LHCN-M2 (cell line): ENCODE measurements at places on chromosomes 6 and 20. TPM values are rescaled to one million over a fixed set of nuclear protein-coding genes. Genes with fewer than 3 reads are reported as not detected.

Gene BMP6
- total RNA-seq: 0.06 TPM in 2 replicates

DNA sequence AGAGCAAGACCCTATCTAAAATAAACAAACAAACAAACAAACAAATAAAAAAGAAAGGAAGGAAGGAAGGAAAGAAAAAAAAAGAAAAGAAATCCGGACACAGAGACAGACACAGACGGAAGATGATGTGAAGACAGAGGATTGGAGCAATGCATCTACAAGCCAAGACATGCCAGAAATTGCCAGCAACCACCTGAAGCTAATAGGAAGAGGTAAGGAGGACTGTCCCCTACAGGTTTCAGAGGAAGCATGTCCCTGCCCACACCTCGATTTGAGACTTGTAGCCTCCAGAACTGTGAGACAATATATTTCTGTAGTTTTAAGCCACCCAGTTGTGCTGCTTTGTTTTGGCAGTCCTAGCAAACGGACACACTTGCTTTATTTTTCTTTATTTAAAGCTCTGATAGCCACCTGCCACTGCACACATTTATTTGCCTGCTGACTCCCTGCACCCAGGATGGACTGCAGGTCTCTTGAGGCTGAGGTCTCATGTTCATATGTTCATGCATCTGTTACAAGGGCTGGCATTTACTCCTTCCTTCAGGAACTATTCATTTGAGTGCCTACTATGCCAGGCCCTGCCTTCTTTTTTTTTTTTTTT, 20.7 kb upstream of the ZMYND8 start:
- DNase-seq: no peak

Gene SSTR4
- total RNA-seq: not detected in 2 replicates

GRCh38 chr6:145903356-145904102, 60.6 kb downstream of the SHPRH start:
- DNase-seq: no peak

Gene DDR1
- total RNA-seq: 43.1 and 47.0 TPM in 2 replicates

DNA sequence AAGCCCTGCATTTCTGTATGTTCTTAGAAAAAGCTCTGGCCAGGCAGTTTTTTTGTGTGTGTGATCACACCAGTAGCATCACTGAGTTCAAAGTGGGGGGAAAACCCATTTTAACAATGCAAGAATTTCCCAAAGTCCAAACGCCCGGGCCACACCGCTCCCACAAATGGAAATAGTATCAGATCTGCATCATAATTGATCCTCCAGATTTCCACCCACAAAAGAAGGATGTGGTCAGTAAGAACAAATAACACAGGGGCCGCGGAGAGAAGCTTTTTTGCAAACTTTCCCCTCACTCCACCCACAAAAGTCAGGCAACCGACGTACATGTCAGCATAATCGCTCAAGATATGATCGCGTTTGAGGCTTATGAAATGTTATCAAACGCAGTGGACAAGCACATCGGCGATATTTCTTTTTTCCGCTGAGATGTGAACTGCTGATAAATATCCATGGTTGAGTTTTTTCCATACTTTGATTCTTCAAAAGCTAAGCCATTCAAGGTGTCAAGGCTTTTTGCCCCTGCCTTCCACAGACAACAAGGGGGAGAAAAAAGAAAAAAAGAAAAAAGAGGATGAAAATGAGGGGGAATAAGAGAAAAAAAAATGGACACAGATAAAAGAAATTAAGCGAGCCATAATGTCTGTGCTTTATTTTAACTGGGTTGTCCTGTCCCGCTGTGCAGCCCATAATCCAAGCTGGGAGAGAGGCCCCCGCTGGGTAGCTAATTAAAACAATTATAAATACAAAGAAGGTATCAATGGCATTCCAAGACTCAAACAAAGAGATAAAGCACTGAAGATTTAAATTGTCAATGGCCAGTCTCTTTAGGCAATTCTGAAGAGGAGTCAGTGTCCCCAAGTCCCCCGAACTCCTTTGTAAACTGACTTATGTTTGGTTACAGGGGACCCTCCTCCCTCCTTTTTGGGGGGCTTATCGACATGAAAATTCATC, 143.5 kb downstream of the ZFP64 start:
- DNase-seq: peak; percentile 28

Gene NCOA5
- total RNA-seq: 21.7 and 30.0 TPM in 2 replicates

Gene AK9
- total RNA-seq: 1.2 and 1.9 TPM in 2 replicates

DNA sequence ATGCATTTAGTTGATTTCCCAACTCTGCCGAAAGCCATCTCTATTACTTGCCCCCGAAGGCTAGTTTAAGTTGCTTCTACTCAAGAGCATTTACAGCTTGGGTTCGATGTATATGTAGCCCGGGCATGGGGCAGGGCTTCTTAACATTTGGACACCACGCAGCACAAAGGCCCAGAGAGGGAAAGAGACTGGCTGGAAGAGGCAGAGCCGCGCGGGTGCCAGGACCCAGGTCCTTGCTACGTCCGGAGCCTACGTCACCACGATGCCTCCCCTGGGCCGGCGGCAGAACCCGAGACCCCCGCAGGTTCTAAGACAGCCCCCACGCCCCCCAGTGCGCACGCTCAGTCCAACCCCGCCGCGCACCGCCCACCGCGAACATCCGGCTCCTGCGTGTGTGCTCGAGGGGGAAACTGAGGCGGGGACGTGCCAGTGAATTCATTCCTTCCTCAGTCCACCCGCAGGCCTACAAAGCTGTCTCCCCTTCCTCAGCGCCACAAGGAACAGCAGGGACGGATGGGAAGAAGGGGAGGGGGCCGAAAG, 367 bp upstream of the PCIF1 start:
- DNase-seq: peak; percentile 43

DNA sequence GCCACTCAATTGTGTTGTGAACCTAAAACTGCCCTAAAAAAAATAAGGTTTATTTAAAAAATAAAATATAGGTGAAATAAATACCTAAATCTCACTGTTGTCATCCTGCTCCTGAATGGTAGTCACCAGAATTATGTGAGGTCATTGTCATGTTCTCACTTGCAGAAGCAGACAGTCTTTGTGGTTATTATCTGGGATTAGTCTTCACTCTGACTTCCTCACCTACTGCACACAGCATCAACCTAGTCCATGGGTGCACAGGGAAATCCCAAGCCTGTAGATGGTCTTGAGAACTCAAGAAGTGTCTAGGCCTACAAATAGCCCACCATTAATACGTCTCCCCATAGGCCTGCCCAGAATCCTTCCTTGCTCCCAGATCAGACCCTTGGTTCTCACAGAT, 97.0 kb downstream of the FOXF2 start:
- no peak for DNase-seq

- peak; percentile 28 for DNase-seq
Observed at GRCh38 chr6:43465948-43466347, 10.6 kb upstream of the DLK2 start.

GRCh38 chr6:110476046-110476849, at the start of gene SLC22A16:
TSS of gene SLC22A16 (minus strand) at chr6:110476613. CDS start at chr6:110476574, 39 bp downstream.
- DNase-seq: no peak

Gene MTFR2
- total RNA-seq: 7.6 and 8.7 TPM in 2 replicates

DNA sequence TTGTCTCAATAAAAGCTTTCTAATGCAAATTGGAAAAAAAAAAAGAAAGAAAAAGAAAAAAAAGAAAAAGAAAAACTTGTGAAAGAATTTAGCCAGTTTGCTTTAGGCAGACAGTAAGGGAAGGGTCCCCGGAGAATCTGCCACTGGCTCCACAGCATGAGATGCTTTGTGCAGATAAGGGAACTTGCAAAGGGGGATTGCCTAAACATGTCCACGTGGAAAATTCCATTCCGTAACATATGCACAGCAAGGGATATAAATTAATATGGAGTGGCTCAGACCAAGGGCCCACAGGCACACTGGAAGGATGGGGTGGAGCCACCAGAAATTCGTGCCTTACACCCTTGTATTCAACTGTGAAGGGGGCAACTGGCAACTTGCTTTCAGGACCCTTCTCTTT, 45.4 kb downstream of the MKKS start:
- no peak for DNase-seq

- no peak for DNase-seq
Observed at GRCh38 chr20:42531508-42531961, 658.2 kb downstream of the PTPRT start.

DNA sequence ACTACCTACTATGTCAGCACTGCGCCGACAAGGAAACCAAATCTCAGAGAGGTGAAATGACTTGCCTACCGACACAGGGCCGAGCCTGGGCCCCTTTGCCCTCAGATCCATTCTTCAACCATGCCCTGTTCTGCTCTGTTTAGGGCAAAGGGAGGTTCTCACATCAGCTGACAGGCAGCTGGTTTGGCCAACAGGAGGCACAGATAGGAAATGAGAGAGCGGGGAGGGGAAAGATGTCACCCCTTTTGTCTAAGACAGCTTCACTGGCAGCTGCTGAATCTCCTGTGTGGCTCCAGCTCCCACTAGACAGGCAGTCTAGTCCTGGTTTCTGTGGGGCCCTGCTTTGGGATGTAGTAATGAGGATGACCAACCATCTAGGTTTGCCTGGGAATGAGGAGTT, 158.7 kb downstream of the TMEM200A start:
- DNase-seq: no peak

DNA sequence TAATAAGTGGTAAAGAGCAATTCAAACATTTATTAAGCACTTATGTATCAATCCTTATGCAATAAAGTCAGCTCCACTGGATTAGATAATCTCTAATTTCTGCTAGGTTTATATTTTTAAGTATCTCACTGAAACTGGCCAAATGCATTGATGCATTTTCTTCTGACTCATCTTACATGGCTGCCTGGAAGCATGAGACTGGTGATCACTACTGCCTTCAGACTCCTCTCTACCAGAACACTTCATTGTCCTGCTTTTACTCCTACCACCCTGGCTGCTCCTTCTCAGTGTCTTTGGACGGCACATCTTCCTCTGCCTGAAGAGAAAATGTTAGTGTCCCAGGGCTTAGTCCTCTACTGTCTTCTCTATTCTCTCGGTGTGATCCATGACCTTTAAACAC, 7.4 kb downstream of the CEP85L start:
- DNase-seq: no peak

Gene NKAPL
- not detected in 2 replicates for total RNA-seq

Gene FAM50B
- total RNA-seq: 8.5 and 13.6 TPM in 2 replicates

DNA sequence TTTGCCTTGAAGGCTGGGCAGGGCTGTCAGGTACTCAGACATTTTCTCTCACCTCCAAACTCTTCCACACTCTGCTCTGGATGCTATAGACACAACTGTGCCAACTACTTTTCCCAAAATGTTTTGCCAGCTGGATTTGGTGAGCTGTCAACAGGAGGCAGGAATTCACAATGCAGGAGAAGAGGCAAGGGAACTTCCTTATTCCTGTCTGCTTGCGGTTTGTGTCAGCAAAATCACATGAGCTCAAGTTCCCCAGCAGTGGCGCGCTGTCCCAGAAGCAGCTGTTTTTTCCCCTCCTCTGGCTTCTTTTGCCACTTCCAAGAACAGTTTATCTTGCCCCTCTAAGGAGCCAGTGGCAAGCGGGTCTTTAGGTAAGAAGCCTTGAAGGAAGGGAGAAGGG, 608.2 kb downstream of the PRKN start:
- DNase-seq: peak; percentile 90

Gene COL9A1
- not detected in 2 replicates for total RNA-seq

DNA sequence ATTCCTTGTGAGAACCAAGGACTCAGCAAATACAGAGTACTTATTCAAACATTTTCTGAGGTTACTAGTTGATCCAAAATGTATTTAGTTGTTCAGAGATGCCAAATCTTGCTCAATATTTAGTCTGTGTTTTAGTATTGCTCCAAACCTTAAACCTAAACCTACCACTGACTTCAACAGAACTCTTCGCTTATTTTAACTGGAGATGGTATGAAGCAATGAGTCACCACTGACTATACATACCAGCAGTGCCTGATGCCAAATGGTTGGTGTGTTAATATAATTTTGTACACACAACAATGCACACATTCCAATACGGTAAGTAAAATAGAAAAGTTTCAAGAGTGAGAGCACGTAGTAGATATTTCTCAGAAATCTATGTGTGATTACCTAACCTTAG, 1.9 kb upstream of the SPTLC3 start:
- DNase-seq: no peak

- DNase-seq: no peak
Observed at GRCh38 chr6:79646006-79646405, 14.9 kb downstream of the SH3BGRL2 start.

Gene SEL1L2
- not detected in 2 replicates for total RNA-seq

DNA sequence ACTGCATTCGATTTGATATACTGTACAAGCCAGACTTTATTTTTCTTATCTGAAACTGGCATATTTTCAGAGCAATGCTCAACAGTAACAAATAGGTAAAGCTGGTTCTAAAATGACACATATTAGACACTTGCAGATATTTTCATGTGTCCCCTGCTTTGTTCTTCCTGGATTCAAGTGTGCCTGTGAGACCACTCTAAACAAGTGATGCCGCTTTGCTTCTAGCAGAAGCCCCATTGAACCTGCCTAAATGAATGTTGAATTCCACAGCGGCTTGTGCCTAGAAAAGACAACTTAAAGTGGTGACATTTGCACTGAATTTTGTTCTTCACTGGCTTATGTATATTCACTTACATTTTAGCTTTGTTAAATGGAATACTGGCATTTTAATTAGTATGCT, 115.7 kb downstream of the AKAP7 start:
- no peak for DNase-seq

- no peak for DNase-seq
Observed at GRCh38 chr6:153140299-153140698, 9.2 kb upstream of the RGS17 start.

Gene CDS2
- 17.5 and 19.7 TPM in 2 replicates for total RNA-seq

- DNase-seq: no peak
Observed at GRCh38 chr6:10838794-10839333, 525 bp upstream of the MAK start.

DNA sequence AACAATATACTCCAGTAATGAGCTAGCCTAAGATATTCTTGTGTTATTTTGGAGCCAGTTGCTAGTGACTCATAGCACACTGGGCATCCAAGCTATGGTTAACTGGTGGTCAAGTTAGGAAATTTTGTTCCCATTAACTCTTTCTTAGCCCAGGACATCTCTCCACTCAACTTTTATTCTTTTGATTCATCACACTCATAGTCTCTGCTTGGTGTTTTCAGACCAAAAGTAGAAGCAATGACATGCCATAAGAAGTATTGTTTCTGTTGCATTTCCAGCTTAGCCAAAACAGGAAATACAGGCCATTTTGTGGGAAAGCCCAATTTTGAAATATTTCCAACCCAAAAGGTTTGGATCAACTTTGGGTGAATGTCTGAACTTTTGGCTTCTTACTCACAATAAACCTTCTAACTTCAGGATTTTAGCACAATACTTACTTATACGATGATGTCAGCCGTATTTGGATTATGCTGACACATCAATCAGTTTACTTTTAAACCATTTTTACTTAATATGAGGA, 31.6 kb upstream of the CCN2 start:
- DNase-seq: peak; percentile 89

Gene SLA2
- total RNA-seq: 0.19 TPM in 1 of 2 replicates, not detected in the other

- no peak for DNase-seq
Observed at GRCh38 chr20:51034476-51034875, 11.6 kb upstream of the KCNG1 start.

DNA sequence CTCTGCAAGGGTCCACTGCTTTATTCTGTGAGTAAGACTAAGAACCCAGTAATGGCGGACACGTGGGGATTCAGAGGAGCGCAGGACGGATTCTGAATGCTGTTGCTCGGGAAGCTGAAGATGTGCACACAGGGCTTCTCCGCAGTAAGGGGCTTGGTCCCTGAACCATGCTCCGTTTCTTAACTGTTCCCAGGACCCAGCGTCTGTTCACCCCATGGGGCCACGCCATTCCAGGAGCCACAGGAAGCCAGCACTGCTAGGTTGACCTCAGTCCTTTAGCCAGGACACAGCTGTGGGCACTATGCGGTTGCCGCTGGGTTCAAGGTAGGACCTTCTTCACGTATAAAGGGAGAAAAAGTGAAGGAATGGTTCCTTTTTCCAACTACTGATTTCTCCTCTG, 59.8 kb downstream of the IRF4 start:
- DNase-seq: no peak
